ENCODE measurements at places on chromosomes 3 and 15. TPM values are rescaled to one million over a fixed set of nuclear protein-coding genes. Genes with fewer than 3 reads are reported as not detected.

PTH1R gene
- 0.07 TPM for polyA plus RNA-seq

SGO1 gene
- 2.2 TPM for polyA plus RNA-seq

ALDH1A3 gene
- 3.1 TPM for polyA plus RNA-seq

MESP2 gene
- 0.21 TPM for polyA plus RNA-seq

STAB1 gene
- 0.03 TPM for polyA plus RNA-seq

EOMES gene
- polyA plus RNA-seq: not detected

- DNase-seq: peak; percentile 38
Measured at GRCh38 chr15:95291898-95292472, 1038.5 kb upstream of the NR2F2 start.

DNA sequence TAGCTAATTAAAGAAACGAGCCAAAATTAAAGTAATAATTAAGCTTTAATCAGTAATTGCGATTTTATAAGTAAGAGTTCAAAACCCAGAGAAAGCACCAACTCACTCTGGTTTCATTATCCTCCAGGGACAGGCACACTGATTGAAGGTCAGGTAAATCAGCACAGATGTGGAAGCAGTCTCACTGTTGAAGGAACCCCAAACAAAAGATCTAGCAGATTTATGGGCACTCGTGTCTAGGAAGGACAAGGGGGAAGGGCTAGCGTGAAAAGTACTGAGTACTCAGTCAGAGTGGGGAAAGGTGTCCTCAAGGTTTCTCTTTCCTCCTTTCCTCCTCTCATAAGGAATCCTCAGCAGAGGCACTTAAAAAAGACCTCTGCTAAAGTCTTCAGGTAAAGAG lies 320.1 kb downstream of the PYDC2 start:
- no peak for DNase-seq

GRCh38 chr15:30670056-30670455 lies 44.1 kb downstream of the ARHGAP11B start:
- no peak for DNase-seq

GRCh38 chr3:194165271-194166018 lies 29.5 kb downstream of the HES1 start:
- DNase-seq: no peak

DNA sequence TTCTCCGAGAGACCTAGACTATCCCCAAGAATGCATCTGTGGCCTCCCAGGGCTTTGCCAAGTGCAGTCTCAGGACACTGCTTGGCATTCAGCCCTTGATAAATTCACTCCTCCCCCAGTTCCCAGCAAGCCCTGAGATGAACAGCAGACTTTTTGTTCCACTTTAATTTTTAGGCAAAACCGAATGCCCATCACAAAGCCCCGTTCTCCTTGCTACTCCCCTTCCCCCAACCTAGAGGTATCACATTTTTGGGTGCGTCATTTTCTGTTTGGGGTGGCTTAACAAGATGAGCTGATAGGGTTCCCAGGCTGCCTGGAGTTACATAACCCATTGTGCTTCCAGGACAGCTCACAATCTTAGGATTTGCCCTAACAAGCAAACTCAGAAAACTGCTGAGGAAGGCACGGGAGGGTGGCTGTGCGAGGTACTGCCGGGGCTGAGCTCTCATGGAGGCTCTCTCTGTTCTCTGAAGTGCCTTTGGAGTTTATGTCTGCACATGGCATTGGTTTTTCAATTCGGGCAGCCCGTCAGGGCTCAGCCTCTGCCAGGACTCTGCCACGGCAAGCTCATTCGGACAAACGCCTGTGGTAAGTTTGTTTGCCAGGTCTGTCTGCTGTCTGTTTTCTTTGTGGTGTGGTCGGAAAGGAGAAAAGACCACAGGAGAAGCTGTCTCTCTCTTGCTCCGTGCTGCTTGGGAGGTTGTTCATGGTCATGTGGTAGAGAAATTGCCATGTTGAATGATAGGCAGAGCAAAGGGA lies at the start of gene TRAK1:
Gene TRAK1 (plus strand): TSS at position 385 of the 759 bp plus-strand sequence. CDS start 113 bp downstream, at position 498.
- DNase-seq: no peak

- DNase-seq: peak; percentile 35
Measured at GRCh38 chr15:63599401-63600000, 2.3 kb downstream of the FBXL22 start.

DNA sequence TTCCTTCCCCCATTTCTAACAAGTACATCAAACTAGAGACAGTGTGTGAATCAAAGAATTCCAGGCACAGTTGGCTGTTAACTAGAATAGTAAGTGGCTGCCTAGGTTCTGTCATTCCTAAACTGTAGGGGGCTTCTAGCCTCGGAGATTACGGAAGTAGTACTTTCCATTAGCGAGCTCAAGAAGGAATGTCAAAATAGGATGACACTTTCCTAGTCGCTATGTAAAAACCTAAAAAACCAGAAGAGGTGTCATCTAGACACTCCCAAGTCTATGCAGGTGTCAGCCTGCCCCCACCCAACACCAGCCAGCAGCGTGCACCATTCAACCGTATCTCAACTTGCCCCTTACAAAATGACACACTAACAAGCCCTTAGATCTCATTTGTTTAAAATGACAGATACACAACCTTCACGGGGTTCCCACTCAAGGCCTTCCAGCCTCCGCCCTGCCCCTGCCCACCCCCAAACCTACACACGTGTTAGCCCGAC lies 874 bp downstream of the INO80 start:
- DNase-seq: peak; percentile 53

DNA sequence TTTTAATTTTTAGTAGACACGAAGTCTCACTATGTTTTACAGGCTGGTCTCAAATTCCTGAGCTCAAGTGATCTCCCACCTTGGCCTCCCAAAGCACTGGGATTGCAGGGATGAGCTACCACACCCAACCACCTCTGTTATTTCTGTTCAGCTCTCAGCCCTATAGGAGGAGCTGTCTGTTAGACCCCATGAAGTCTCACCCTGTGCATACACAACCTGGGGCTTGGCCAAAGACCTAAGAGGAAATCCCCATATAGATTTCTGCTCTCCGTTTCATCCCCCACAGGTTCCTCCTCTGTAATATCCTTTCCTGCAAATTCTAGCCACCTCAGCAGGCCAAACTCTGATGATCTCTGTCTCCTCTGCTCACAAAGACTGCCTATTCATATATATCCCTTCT lies 56.6 kb upstream of the CTDSPL2 start:
- no peak for DNase-seq

DNA sequence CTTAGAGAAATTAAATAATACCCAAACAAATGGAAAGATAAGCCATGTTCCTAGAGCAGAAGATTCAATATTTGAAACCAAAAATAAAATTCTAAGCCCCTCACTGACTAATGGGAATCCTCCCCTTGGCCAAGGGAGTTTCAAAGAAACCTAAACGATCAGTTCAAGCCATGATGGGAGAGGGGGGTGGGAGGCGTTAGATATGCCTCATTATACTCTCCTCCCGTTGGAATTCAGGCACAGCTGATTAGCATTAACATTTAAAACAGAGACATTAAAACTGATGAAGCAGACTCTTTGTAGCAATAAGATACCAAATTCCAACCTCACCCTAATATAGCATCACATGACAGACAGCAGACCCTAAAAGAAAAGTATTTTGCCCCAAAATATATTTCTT lies 32.9 kb downstream of the OCA2 start:
- DNase-seq: no peak

- no peak for DNase-seq
Measured at GRCh38 chr3:183532620-183533411, 22.7 kb downstream of the KLHL6 start.

- DNase-seq: no peak
Measured at GRCh38 chr3:19960696-19961095, 13.8 kb downstream of the RAB5A start.
